ENCODE measurements at places on chromosomes 4 and X. TPM values are rescaled to one million over a fixed set of nuclear protein-coding genes. Genes with fewer than 3 reads are reported as not detected.

SOWAHD gene
- 3.3 TPM for total RNA-seq

DNA sequence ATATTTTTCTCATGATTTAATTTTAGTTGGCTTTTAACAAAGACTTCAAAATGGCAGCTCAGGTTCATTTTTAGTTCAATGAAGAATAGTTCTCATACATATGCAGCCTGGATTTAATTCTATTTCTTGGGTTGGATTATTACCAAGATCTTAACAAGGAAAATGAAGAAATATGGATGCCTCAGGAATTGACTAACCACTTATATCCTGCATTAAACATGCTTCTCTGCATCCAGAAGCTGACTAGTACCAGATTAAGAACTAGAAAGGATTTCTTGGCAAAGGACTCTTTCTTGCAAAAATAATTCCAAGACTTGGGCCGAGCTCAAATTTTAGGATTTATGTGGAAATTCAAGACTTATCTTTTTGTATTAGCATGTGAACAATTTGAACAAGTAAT, 5.6 kb upstream of the KLHL2 start:
- no peak for DNase-seq

DNA sequence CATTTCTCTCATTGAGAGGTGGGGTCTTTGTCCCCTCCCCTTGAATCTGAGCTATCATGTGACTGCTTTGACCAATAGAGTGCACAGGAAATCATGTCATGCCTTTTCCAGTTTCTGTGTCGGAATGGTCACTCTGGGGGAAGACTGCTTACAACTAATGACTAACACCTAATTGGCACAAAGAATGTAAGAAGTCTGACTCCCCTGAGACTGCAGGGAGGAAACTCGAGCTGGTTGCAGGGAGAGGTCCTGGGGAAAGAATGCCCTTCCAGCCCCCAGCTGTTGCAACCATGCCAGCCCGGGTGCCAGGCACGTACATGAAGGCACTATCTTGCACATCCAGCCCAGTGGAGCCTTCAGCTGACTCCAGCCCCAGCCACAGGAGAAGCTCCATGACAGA, 254.2 kb downstream of the DHX15 start:
- no peaks in the 10 kb centered on the region for H3K4me1 ChIP-seq
- DNase-seq, result no peak
- H3K36me3 ChIP-seq, result no peaks in the 10 kb centered on the region

DNA sequence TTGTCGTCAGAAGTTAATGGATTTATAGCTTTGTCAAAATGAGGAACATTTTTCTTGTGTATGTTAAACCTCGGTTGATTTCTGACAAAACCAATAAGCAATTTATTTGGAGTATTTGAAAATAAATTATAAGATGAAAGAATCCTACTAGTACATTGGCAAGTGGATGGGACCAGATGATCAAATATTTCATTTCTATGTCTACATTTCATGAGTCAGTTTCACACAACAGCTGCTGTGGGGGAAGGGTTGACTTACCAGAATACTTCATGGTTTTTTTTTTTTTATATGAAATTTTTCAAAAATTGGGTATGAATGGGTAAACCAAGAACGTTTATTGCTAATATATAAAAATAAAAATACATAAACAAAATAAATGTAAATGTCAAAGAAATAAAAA, 39.4 kb downstream of the RAPGEF2 start:
- H3K27me3 ChIP-seq, result no peaks in the 10 kb centered on the region
- H3K4me1 ChIP-seq, result no peaks in the 10 kb centered on the region
- no peak overlapping the region for H3K4me3 ChIP-seq

- peaks cover 44% of the 10 kb centered on the region for H3K27me3 ChIP-seq
- no peaks in the 10 kb centered on the region for H3K36me3 ChIP-seq
- H3K4me1 ChIP-seq, result peaks cover 8% of the 10 kb centered on the region
- no peak for DNase-seq
- H3K4me3 ChIP-seq, result no peak overlapping the region
These were observed 2.5 kb downstream of the AADAT start for GRCh38 chr4:170087163-170087700.

- peaks cover 3% of the 10 kb centered on the region for H3K4me1 ChIP-seq
- DNase-seq, result no peak
- no peak overlapping the region for H3K4me3 ChIP-seq
- no peak overlapping the region for H3K27ac ChIP-seq
- H3K27me3 ChIP-seq, result peaks cover 21% of the 10 kb centered on the region
- no peaks in the 10 kb centered on the region for H3K36me3 ChIP-seq
These were observed 20.3 kb upstream of the LSM6 start for GRCh38 chr4:146155152-146155724.

DNA sequence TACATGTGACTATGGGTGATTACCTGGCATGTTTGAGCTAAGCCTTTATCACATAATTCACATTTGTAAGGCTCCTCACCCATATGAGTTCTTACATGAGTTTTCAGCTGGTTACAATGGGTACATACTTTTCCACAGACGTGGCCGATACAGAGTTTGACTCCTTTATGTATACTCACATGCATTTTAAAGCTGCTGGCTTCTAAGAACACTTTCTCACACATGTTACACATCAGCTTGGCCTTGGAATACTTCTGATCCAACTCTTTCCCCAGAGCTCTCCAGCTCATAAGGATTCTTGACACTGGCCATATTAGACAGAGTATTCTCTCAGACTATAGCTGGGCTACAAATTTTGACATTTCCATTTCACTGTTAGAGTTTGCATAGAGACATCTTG, 66.3 kb downstream of the TAB3 start:
- H3K27me3 ChIP-seq, result peaks cover 7% of the 10 kb centered on the region
- no peak overlapping the region for H3K27ac ChIP-seq
- peaks cover 1% of the 10 kb centered on the region for H3K36me3 ChIP-seq
- no peak overlapping the region for H3K4me3 ChIP-seq
- peaks cover 30% of the 10 kb centered on the region for H3K4me1 ChIP-seq

CXCL3 gene
- not detected for total RNA-seq

ADH1C gene
- total RNA-seq, result not detected

DNA sequence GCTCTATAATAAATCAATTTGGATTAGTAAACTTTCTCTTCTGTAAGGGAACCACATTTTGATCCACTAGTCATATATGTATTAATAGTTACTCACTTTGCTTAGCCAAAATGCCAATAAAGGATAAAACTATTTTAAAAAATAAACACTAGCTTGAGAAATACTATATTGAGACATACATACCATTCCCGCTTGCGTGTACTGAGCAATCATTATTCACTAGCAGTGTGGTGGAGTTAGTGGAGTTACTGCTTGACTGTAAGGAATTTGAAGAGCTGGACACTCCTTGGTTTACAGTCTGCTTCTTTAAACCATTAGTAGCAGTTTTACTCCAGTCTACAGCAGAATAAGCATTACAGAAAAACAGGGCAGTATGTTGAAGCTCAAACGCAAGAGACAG, 10.8 kb upstream of the PHKA2 start:
- H3K27me3 ChIP-seq, result no peaks in the 10 kb centered on the region
- DNase-seq, result no peak
- H3K27ac ChIP-seq, result no peak overlapping the region
- H3K36me3 ChIP-seq, result no peaks in the 10 kb centered on the region

DNA sequence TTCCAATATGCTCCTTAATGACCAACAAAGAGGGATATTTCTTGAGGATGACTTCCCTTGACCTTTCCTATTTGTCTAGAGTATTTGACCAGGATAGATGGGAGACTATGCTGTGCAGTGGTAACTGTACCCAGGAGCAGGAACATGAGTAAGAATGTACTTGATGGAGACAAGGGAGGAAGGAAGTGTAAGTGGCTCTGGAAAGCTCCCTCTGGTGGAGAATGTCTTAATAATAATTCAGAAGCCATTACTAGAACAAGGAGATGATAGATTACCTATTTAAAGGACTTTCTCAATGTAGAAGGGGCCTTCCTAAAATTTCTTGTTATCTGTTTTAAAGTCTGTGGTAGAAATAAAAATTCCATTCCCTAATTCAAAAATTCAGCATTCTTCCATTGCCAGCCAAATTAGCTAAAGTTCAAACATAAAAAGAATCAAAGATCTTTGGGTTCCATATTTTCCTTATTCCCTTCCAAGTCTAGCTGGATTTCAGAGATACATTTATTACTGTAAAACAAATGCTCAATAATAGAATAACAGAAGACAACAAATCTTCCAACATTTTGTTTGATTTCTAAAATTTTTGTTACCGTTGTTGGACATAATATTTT, 83.8 kb downstream of the GRID2 start:
- H3K4me1 ChIP-seq, result no peaks in the 10 kb centered on the region
- no peak for DNase-seq
- no peak overlapping the region for H3K4me3 ChIP-seq
- H3K27me3 ChIP-seq, result no peaks in the 10 kb centered on the region
- H3K27ac ChIP-seq, result no peak overlapping the region
- no peaks in the 10 kb centered on the region for H3K36me3 ChIP-seq

DNA sequence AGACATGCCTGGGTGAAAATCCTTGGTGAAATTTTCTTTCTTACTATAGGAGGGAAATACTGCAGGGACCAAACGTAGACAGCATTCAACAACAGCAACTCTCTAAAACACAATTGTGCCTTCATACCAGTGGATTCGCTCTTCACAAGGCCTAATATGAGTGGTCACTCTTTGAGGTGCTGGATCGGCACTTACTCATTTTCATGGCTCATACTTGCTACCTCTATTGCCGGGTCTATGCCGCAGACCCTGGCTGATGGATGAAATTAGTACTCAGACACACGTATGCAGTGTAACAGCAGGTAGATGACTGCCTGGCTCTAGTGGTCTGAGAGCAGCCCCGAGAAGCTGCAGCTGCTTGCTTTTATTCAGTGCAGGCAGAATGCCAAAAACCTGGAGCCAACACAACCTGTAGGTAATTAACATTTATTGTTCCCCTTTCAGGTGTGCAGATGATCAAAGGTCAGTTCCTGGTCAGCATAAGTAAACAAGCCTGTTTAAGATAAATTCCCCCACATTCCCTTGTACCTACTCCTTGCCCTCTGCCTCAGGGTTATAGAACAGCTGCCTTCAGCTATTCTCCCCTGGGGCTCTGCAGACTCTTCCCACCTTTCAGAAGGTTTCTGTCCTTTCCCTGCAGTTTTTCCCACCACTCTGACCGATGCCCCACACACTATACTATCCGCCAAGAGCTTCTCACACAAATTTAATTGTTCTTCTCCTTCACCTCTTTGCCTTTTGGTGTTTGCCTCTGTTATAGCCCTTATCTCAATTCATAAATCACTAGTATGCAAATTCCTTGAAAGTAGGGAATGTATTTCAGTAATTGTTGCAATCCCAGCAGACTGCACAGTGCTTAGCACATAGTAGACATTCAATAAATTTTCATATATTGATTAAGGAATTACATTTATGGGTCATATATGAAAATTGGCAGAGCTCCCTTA, 210.0 kb downstream of the SPANXN3 start:
- H3K4me1 ChIP-seq, result no peaks in the 10 kb centered on the region
- H3K4me3 ChIP-seq, result no peak overlapping the region
- no peaks in the 10 kb centered on the region for H3K36me3 ChIP-seq
- no peaks in the 10 kb centered on the region for H3K27me3 ChIP-seq
- DNase-seq, result no peak

VSIG4 gene
- not detected for total RNA-seq

DNA sequence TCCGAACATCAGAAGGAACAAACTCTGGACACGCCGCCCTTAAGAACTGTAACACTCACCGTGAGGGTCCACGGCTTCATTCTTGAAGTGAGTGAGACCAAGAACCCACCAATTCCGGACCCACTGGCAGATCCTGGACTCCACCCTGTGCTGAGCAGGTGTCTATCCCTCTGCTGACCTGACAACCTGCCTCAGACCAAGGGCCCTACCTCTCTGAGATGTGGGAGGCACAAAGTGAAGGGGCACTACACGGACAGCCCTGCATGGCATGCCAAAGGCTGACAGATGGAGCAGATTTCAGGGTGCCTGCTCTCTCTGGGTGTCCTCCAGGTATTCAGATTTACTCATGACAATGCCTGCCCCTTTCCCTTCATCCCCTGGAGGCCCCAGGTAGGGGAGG, 14.0 kb upstream of the HSFX1 start:
- H3K27me3 ChIP-seq, result peaks cover 2% of the 10 kb centered on the region
- no peak overlapping the region for H3K27ac ChIP-seq
- H3K4me3 ChIP-seq, result no peak overlapping the region
- no peaks in the 10 kb centered on the region for H3K36me3 ChIP-seq
- DNase-seq, result no peak

SLC25A6 gene
- total RNA-seq, result 261 TPM

- H3K27me3 ChIP-seq, result peaks cover 2% of the 10 kb centered on the region
- no peak overlapping the region for H3K4me3 ChIP-seq
- no peaks in the 10 kb centered on the region for H3K36me3 ChIP-seq
- DNase-seq, result no peak
- no peak overlapping the region for H3K27ac ChIP-seq
- H3K4me1 ChIP-seq, result no peaks in the 10 kb centered on the region
These were observed 50.9 kb downstream of the CORIN start for GRCh38 chr4:47786958-47787370.

- no peak overlapping the region for H3K27ac ChIP-seq
- no peaks in the 10 kb centered on the region for H3K4me1 ChIP-seq
- peaks cover 20% of the 10 kb centered on the region for H3K27me3 ChIP-seq
- no peaks in the 10 kb centered on the region for H3K36me3 ChIP-seq
- H3K4me3 ChIP-seq, result no peak overlapping the region
These were observed 9.3 kb upstream of the NAT8L start for GRCh38 chr4:2049811-2050210.

USP26 gene
- not detected for total RNA-seq

GPR34 gene
- not detected for total RNA-seq
